ENCODE measurements at places on chromosomes 6 and 20. TPM values are rescaled to one million over a fixed set of nuclear protein-coding genes. Genes with fewer than 3 reads are reported as not detected.
A peak's percentile ranks its signal among the peaks of the same experiment; 100 is the strongest.

The IL17F gene
- total RNA-seq = not detected

- no peak for DNase-seq
Observed at GRCh38 chr6:167152862-167153261, 4.9 kb downstream of the GPR31 start.

DNA sequence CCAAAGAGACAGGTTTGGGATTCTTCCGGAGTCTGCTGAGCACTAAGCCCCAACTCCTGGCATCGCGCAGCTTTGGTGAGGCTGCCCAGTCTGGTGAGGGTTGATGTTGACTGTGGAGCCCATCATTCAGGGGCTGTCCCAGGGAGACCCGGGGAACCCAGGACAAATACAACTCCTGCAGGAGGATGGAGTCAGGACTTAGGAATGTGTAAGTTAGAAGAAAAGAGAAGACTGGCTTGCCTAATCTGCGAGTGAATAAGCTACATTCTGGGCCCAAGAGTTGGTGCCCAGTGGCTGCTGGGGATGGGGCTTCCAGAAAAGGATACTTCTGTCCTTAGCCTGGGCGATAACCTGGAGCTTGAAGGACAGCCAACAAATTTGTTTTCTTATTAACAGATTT is 47.9 kb downstream of the STK35 start:
- DNase-seq = no peak

- peak; percentile 17 for DNase-seq
Observed at GRCh38 chr6:142387997-142388815, 86.4 kb downstream of the ADGRG6 start.

DNA sequence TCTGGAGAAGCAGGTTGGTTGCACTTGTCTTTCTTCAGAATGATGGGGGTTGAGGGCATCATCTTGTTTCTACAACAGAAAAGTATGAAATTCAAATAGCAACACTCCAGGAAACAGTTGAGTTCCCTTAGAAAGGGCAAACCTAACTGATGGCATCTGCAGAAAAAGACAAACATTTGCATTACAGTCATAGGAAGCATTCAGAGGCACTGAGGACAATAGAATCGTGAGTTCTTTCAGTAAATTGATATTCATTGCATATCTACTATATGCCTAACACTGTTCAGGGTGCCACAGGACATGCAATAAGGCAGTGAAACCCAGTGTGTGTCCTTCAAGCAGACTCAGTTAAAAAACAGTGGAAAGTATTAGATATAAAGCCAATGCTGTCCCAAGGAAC is 41.1 kb upstream of the OPN5 start:
- no peak for DNase-seq
